Endothelial cell of umbilical vein (primary cell): ENCODE measurements at places on chromosomes 5 and 9. TPM values are rescaled to one million over a fixed set of nuclear protein-coding genes. Genes with fewer than 3 reads are reported as not detected.

DNA sequence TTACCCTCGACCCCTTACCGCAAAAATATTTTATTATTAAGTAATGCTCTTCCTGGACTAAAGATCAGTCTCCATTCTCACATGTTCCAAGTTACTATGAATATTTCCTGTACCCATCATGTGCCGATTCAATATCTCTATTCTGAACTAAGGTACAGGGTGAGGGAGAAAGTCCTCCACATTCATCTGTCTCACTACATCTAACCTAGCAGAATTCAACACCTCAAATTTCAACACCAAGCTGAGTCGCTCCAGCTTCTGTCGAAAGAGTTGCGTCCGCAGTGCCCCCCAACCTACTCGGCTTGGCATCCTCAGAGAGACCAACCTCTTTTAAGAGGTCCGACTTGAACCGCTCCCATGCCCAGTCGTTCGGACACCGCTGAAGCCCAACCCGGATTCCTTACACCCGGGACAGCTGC is 1.0 kb downstream of the CERT1 start:
- H3K4me1 ChIP-seq: peaks cover 22% of the 10 kb centered on the region
- H3K27ac ChIP-seq: peak overlapping the region; percentile 54
- H3K27me3 ChIP-seq: no peaks in the 10 kb centered on the region
- no peaks in the 10 kb centered on the region for H3K36me3 ChIP-seq
- peak overlapping the region; percentile 96 for H3K4me3 ChIP-seq
- DNase-seq: no peak

DNA sequence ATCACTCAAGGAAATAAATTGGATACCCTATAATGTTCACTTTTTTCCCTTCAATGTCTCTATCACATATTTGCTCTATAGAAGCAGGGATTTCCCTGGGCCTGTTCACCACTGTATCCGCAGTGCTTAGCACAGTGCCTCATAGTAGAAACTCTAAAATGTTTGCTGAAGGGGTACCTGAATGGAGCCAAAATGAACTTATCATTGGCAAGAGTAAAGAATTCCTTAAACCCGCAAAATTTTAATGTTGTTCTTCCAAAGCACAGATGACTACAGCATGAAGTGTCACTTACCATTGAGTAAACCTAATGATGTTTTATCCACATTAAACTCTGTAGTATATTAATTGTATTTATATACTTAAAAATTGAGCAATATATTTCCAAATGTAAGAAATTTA is 96.1 kb downstream of the JAKMIP2 start:
- no peak for DNase-seq
- H3K27me3 ChIP-seq: no peaks in the 10 kb centered on the region
- H3K36me3 ChIP-seq: no peaks in the 10 kb centered on the region
- no peak overlapping the region for H3K4me3 ChIP-seq
- no peaks in the 10 kb centered on the region for H3K4me1 ChIP-seq

DNA sequence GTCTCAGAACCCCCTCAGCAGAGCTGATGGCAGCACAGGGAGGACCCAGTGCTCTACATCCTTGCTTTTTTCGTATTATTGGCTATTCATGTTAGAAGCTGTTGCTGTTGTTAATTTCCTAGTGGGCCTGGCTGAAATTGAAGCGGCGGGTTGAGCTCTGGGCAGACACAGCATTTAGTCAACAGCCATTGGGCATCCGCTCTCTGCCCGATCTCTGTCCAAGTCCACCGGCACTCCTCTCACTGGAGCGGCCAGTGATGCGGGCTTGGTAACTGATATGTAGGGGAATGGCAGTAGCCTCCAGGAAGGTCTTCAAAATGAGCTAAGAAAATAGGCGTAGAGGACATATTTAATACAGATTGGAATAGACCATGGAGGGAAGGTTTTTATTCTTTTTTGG is 1.3 kb upstream of the GARNL3 start:
- H3K4me3 ChIP-seq: no peak overlapping the region
- no peaks in the 10 kb centered on the region for H3K27me3 ChIP-seq
- H3K27ac ChIP-seq: no peak overlapping the region

DNA sequence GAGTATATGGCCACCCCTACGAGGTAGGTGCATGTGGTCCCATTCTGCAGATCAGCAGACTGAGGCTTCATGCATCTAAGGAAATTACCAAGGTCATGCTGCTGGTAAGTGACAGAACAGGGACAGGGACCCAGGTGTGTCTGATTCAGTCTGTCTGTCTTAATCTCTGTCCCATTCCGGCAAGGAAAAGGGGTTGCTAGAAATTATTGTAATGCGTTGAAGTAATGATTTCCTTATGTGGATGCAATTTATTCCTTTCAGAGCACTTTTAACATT is 76.8 kb downstream of the AMBP start:
- peaks cover 43% of the 10 kb centered on the region for H3K36me3 ChIP-seq
- no peak overlapping the region for H3K27ac ChIP-seq
- no peak for DNase-seq
- H3K4me3 ChIP-seq: no peak overlapping the region

WHRN gene
- total RNA-seq: 0.69 and 1.1 TPM in 2 replicates

MCTP1 gene
- total RNA-seq: 203 and 307 TPM in 2 replicates

GRCh38 chr5:132102101-132102701 is 28.6 kb downstream of the CSF2 start:
- H3K27me3 ChIP-seq: peaks cover 4% of the 10 kb centered on the region
- H3K36me3 ChIP-seq: no peaks in the 10 kb centered on the region
- H3K27ac ChIP-seq: no peak overlapping the region
- no peak overlapping the region for H3K4me3 ChIP-seq
- no peak for DNase-seq

DNA sequence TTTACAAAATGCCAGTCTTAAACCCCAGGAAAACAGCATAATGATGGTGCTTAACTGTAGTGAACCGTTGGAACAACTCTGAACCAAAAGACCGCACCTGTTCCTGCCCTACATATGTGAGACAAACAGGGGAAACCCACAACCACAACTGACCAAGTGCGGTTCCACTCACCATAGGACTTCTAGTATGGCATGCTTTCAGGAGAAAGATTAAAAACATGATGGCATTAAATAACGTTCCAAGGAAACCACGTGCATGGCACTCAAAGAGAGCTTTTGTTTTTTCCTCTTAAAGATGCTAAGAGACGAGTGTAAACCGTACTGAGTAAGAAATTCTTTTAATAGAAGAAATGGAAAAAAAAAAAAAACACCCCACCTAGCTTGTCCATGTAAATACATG is 119.8 kb downstream of the SSBP2 start:
- H3K36me3 ChIP-seq: no peaks in the 10 kb centered on the region
- H3K27ac ChIP-seq: no peak overlapping the region
- no peaks in the 10 kb centered on the region for H3K27me3 ChIP-seq
- no peak overlapping the region for H3K4me3 ChIP-seq
- no peak for DNase-seq

LRRC19 gene
- not detected in 2 replicates for total RNA-seq

GRCh38 chr5:175712681-175713085 is 54.8 kb downstream of the HRH2 start:
- H3K4me3 ChIP-seq: no peak overlapping the region
- no peaks in the 10 kb centered on the region for H3K36me3 ChIP-seq
- DNase-seq: no peak
- H3K27ac ChIP-seq: no peak overlapping the region
- H3K4me1 ChIP-seq: no peaks in the 10 kb centered on the region

SPINK4 gene
- total RNA-seq: not detected in 2 replicates

KLF9 gene
- 17.2 and 23.1 TPM in 2 replicates for total RNA-seq
